ENCODE measurements at places on chromosomes 1 and 21. TPM values are rescaled to one million over a fixed set of nuclear protein-coding genes. Genes with fewer than 3 reads are reported as not detected.

DNA sequence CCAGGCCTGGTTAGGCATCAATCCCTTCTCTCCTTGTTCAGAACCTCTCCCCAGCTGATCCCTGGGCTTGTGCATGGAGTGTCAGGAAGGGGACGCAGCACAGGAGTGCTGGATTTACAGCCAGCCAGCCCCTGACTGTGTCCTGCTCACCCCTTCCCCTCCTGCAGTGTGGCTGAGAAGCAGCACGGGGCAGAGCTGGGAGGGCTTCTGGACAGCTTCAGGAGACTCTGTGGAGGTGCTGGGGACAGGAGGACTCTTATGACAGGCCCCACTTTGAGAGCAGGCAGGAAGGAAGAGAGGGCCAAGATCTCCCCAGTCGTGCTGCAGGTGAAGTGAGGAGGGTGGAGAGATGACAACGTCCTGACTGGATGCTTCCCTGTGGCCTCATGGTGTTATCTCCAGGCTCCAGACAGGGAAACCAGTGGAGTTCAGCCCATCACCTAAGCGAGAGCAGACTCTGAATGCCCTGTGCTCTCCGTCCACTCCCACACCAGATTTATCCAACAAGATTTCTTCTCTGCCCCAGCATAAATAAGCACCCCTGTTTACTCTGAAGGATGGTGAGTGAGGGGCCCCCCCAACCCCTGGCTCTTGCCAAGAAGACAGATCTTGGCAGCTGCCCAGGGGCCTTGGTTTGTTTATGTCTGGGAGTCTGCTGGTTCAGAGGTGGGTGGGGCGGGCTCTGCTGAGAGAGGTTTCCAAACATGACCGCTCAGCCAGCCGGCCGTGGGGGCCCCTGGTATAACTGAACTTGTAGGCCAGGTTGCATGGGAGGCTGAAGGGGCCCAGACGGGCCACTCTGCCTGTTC is 21.3 kb downstream of the TMCC2 start:
- H3K27me3 ChIP-seq: no peaks in the 10 kb centered on the region
- peak overlapping the region; percentile 36 for H3K27ac ChIP-seq
- no peaks in the 10 kb centered on the region for H3K36me3 ChIP-seq
- no peak overlapping the region for H3K4me3 ChIP-seq

- H3K4me3 ChIP-seq: no peak overlapping the region
- no peaks in the 10 kb centered on the region for H3K36me3 ChIP-seq
- DNase-seq: no peak
Measured at GRCh38 chr1:227417756-227418480, 99.6 kb upstream of the CDC42BPA start.

DNA sequence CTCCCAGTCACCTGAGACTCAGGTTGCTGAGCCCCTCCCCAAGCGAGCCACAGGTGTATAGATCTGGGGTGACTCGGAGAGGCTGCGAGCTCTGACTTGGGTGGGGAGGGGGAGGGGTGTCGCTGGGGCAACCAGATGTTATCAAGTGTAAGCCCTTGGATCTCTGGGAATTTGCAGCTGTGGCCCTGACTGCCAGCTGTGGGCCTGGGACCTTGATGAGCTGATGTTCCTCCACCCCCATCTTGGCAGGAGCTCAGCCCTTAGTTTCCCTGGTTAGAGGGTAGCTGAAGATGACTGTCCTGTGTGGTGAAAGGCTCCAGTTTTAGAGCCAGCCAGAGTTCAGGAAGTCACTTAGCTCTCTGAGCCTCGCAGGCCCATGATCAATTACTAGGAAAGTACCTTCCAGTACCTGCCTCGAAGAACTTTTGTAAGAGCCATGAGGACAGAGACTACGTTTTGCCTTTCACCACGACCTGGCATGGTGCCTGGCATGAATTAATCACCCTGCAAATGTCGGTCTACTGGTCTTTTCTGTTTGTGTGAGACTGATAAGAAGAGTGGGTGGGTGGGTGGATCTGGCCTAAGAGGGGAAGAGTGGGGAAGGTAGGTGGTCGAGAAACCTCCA is 55.8 kb downstream of the YARS1 start:
- H3K27ac ChIP-seq: peak overlapping the region; percentile 95
- DNase-seq: no peak
- no peaks in the 10 kb centered on the region for H3K27me3 ChIP-seq
- H3K4me1 ChIP-seq: peaks cover 85% of the 10 kb centered on the region

DNA sequence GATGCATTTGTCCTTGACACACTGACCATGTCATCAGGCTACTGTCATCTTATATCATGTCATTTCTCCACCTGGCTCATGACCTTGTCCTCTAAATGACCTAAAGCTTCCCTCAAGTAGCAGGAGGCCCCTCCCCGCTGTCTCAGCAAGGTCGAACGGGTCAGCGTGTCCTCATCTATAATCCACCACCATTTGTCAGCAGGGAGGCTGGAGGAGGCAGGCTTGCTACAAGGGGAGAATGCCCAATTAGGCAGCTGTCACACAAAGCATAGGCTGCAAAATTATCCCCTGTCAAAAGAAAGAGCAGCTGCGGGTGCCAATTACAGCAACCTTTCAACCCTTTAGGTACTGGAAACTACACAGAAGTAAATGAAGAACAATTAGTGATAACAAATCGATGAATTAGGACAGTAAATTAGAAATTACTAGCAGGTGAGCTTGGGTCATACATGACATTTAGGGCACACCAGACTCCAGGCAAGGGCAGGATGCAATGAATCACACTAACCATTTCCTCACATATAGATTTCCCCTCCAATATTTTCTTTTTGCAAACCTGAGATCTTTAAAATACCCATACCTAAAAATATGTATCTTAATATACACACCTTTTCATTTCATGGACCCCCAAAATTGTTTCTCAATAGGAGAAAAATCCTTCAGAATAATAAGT is 61.2 kb downstream of the NRIP1 start:
- H3K36me3 ChIP-seq: no peaks in the 10 kb centered on the region
- H3K27ac ChIP-seq: no peak overlapping the region
- no peak overlapping the region for H3K4me3 ChIP-seq
- no peaks in the 10 kb centered on the region for H3K27me3 ChIP-seq
- H3K4me1 ChIP-seq: peaks cover 15% of the 10 kb centered on the region

DNA sequence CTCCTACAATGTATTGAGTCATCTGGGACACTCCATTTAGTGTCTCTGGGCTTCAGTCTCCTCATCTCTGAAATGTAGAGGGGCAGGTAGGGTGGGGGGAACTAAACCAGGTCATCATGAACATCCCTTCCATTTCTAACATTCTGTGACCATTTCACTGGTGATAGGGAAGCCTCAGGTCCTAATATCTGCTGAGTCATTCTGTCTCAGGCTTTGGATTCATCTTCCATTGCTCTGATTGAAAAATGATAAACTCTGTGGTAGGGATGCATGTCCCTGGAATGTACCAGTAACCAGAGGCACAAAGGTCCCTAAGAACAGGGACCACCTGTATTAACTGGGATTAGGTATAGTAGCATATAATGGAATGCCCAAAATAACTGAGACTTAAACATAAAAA is 36.2 kb upstream of the LRRC52 start:
- H3K36me3 ChIP-seq: no peaks in the 10 kb centered on the region
- no peak overlapping the region for H3K27ac ChIP-seq
- H3K27me3 ChIP-seq: no peaks in the 10 kb centered on the region
- DNase-seq: no peak
- no peaks in the 10 kb centered on the region for H3K4me1 ChIP-seq

- H3K4me3 ChIP-seq: no peak overlapping the region
- DNase-seq: no peak
- H3K27ac ChIP-seq: peak overlapping the region; percentile 27
- no peaks in the 10 kb centered on the region for H3K27me3 ChIP-seq
- H3K4me1 ChIP-seq: peaks cover 51% of the 10 kb centered on the region
Measured at GRCh38 chr1:66275083-66275482, 258.9 kb upstream of the SGIP1 start.

The ERG gene
- total RNA-seq: 10.9 TPM

The PLEKHN1 gene
- total RNA-seq: 16.8 TPM

The ST6GALNAC3 gene
- 0.27 TPM for total RNA-seq

The SPRR2B gene
- 99.4 TPM for total RNA-seq
